Transverse colon (tissue), 4 donors: ENCODE measurements at places on chromosomes 7 and 10.

- DNase-seq = no peak
Measured at GRCh38 chr7:128422842-128423241, 13.1 kb upstream of the IMPDH1 start.

DNA sequence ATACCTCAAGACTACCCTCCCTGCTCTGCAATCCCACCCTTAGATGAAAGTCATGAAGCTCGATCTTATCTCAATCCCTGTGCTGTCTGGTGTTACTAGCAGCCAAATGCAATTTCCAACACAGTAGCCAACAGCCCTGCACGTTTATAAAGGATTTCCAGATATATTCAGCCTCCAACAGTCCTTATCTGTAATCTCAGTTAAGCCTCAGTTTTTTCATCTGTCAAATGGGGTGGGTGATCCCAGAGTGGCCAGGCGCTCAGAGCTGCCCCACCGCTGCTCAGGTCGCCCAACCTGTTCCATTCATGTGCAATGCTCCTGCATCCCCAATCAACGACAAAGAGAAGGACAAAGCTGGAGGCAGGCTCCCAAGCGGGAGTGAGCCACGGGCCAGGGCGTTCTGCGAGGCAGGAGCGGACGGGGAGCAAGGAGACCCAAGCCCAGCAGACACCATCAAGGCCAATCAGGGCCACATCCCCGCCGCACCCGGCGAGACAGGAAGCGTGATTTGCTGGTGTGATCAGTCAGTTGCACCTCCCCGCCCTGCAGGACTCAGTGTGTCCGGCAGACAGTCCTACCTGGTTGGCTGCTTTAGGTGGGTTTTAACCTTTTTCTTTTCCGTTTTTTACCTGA, 19.7 kb downstream of the PDGFA start:
- DNase-seq = no peak

GRCh38 chr10:18246967-18247366, 106.7 kb downstream of the CACNB2 start:
- DNase-seq = no peak

GRCh38 chr10:77675347-77675746, 37.7 kb upstream of the KCNMA1 start:
- DNase-seq = no peak

DNA sequence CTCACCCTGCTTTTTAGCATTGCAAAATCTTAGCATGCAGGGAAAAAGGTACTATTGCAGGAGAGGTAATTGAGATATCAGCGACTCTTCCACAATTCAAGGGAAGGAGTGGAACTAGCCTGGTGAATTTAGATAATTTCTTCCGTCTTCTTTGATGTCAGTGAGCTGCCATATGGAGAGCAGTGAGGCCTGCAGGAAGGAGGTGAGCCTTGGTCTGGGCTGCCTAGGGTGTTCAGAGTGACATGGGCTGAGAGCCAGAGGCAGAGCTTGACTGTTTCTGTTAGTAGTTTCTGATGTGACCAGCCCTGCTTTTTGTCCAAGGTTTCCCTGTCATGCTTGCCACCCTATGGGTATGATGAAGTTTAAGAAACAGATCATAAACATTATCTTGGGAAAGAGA, 28.6 kb downstream of the KAT6B start:
- peak; percentile 41 for DNase-seq
